ENCODE measurements at places on chromosomes 6 and 20.

- no peak for DNase-seq
These were observed 280.2 kb upstream of the FOXQ1 start for GRCh38 chr6:1031720-1032119.

GRCh38 chr20:48291896-48292295, 506.6 kb upstream of the SULF2 start:
- no peak for DNase-seq

DNA sequence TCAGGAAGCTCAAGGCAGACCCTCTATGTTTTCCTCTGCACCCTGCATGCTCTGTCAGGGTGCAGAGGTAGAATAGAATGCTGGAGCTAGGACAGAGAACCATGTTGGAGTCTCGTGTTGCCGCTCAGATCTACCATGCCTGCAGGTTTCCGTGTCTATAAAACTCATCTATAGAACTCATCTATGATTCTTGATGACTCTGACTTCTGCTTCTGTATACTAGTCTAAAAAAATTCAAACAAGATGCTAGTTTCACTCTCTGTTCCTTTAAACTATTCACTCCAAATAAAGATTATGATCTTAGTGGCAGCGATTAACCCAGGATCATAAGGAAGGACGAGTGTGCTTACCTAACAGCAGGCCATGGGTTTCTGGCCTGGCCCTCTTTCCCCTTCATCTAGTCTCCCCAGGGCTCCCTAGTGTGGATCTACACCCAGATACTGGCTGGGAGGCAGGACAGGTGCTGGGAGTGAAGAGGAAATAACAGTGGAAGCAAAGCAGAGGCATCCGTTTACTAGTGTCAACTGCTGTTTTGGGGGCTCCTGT, 162.7 kb upstream of the SUPT3H start:
- no peak for DNase-seq

- no peak for DNase-seq
These were observed 462.9 kb upstream of the MARCKS start for GRCh38 chr6:113394216-113394615.

DNA sequence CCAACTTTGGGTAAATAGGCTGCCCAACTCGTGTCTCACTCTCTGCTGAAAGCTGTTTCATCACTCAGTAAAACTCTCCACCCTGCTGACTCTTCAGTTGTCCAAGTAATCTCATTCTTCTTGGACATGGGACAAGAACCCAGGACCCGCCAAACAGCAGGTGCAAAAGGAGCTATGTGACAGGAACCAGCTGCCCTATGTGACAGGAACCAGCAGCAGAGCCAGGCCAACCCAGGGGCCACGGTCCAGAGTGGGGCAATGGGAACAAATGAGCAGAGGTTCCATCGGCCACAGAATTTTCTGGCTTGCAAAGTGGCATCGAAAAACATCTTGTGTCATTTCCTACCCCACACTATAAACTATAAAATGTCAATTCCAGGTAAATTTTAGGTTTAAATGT, 56.5 kb downstream of the MOXD1 start:
- no peak for DNase-seq

DNA sequence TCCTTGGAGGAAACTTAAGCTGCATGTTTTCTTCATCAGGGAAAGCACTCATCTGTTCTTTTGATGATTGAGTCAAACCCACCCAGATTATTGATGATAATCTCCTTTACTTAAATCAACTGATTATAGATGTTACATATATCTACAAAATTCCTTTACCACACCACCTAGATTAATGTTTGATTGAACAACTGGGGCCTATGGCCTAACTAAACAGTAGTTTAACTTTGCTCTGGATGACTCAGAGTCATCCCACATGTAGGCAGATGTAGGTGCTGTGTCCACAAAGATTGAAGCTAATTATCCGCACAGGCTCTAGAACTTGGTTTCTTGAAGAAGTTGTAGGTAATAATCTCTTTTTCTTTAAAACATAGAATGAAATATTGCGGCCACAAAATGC, 42.2 kb downstream of the PKIB start:
- no peak for DNase-seq
